ENCODE measurements at places on chromosomes 12 and 14. TPM values are rescaled to one million over a fixed set of nuclear protein-coding genes. Genes with fewer than 3 reads are reported as not detected.
A peak's percentile ranks its signal among the peaks of the same experiment; 100 is the strongest.

AKAP3 gene
- 3.3 TPM for total RNA-seq

DNA sequence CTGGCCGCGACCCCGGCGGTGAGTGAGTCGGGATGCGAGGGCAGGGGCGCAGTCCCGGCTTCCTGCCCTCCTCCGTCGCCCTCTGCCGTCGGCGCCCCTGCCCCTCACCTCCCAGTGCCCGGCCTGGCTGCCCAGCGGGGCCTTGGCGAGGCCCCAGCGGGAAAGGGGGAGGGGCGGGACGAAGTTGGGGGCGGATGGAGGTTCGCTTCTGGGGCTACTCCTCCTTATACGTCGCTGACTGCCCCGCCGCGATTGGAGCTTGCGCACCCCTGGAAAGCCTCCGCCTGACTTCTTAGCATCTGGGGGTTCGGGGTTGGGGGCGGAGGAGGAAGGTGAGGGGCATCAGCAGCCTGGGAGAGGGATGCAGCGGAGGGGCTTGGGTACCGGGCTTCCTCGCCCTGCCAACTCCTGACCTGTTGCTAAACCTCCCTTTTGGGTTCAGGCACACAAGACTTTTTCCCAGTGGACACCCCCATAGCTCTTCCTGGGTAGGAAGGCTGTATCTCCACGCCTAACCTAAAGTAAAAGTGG, 406 bp downstream of the TMEM263 start:
- H3K4me1 ChIP-seq = peaks cover 23% of the 10 kb centered on the region
- peak overlapping the region; percentile 97 for H3K4me3 ChIP-seq
- no peaks in the 10 kb centered on the region for H3K36me3 ChIP-seq
- peak overlapping the region; percentile 98 for H3K27ac ChIP-seq
- no peaks in the 10 kb centered on the region for H3K27me3 ChIP-seq
- DNase-seq = peak; percentile 6

GRCh38 chr12:3086729-3087323, 9.6 kb downstream of the TSPAN9 start:
- no peaks in the 10 kb centered on the region for H3K27me3 ChIP-seq
- H3K36me3 ChIP-seq = peaks cover 3% of the 10 kb centered on the region
- H3K27ac ChIP-seq = no peak overlapping the region

DNA sequence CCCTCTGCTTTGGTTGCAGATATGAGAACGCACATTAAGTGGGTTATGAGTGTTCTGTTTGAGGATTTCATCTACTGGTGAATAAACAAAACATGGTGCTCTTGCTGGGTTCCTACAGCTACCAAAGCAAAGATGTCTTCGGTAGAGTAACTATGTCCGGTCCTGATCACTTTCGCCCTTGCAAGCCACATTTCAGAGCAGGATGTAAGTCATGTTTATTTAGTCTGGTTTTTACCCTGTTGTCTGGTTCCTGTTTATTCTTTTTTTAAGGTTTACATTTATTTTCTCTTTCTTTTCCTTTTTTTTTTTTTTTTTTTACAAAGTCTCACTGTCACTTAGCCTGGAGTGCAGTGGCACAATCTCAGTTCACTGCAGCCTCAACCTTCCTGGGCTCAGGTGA, 99.2 kb downstream of the VEZT start:
- no peaks in the 10 kb centered on the region for H3K27me3 ChIP-seq
- no peak overlapping the region for H3K27ac ChIP-seq
- no peak overlapping the region for H3K4me3 ChIP-seq
- DNase-seq = no peak
- no peaks in the 10 kb centered on the region for H3K36me3 ChIP-seq
- no peaks in the 10 kb centered on the region for H3K4me1 ChIP-seq

DNA sequence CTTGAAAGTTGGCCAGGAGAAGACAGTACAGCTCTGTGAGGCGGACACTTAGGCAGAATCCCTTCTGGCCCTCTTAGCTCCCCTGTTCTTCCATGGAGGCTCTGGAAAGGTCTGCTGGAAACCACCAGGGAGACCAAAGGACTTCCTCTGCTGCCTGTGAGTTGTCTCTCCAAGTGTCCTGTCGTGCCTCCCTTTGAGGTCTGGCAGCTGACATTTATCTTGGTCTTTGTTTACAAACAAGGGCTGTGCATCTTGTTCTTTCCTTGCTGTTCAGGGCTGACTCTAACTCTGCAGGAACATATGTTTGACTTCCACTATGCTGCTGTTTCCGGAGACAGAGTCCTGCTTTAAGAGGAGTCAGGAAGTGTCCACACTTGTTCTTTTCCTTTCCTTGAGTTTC, 159.9 kb upstream of the FRMD6 start:
- H3K27me3 ChIP-seq = no peaks in the 10 kb centered on the region
- no peaks in the 10 kb centered on the region for H3K4me1 ChIP-seq
- no peaks in the 10 kb centered on the region for H3K36me3 ChIP-seq
- DNase-seq = no peak
- no peak overlapping the region for H3K27ac ChIP-seq

- H3K27me3 ChIP-seq = no peaks in the 10 kb centered on the region
- DNase-seq = no peak
Observed at GRCh38 chr14:76666746-76667145, 94.5 kb upstream of the VASH1 start.

GRCh38 chr14:94461526-94462218, 9.1 kb upstream of the SERPINA11 start:
- H3K36me3 ChIP-seq = no peaks in the 10 kb centered on the region
- no peaks in the 10 kb centered on the region for H3K27me3 ChIP-seq
- no peak overlapping the region for H3K27ac ChIP-seq
- H3K4me3 ChIP-seq = no peak overlapping the region

GRCh38 chr12:46303039-46303666, 34.3 kb upstream of the SLC38A1 start:
- H3K4me1 ChIP-seq = no peaks in the 10 kb centered on the region
- DNase-seq = no peak
- H3K27me3 ChIP-seq = no peaks in the 10 kb centered on the region

DNA sequence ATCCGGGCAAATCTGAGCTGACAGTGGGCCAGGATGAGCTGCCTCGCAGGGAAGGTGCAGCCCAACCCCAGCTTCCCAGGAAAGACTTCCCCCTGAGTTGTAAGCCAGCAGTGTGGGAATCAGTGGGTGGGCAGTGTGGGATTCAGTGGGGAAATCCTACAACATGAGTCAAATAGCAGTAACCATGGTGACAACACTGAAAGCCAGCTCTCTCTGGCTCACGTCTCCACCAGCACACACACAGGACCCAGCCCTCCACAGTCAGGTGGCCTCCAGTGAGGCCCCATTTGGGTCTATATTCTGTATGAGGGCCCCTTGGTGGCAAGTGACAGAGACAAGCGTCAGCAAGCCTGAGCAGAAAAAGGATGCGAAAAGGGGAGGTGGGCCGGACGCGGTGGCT, 6.0 kb upstream of the LGALS3 start:
- no peak overlapping the region for H3K27ac ChIP-seq
- no peak overlapping the region for H3K4me3 ChIP-seq
- H3K36me3 ChIP-seq = no peaks in the 10 kb centered on the region

DNA sequence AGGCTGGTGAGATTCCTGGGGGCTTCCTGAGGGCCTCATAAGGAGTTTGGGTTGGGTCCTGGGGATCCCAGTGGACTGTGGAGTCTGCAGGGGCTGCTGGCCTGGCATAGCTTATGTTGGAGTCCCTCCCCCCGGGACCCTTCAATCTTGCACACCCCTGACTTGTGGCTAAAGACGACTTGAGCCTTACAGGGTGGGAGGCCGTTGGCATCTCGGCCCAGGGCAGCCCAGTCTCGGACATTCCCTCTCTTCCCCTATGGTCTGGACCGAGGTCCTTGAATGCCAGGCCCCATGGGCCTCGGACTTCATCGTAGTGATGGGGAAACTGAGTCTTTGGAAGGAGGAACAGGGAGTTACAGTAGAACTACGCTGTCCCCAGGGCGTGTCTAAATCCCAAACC, 12.5 kb downstream of the RTL1 start:
- no peaks in the 10 kb centered on the region for H3K4me1 ChIP-seq
- H3K27ac ChIP-seq = no peak overlapping the region
- no peak for DNase-seq
- H3K27me3 ChIP-seq = no peaks in the 10 kb centered on the region
- H3K4me3 ChIP-seq = no peak overlapping the region

DNA sequence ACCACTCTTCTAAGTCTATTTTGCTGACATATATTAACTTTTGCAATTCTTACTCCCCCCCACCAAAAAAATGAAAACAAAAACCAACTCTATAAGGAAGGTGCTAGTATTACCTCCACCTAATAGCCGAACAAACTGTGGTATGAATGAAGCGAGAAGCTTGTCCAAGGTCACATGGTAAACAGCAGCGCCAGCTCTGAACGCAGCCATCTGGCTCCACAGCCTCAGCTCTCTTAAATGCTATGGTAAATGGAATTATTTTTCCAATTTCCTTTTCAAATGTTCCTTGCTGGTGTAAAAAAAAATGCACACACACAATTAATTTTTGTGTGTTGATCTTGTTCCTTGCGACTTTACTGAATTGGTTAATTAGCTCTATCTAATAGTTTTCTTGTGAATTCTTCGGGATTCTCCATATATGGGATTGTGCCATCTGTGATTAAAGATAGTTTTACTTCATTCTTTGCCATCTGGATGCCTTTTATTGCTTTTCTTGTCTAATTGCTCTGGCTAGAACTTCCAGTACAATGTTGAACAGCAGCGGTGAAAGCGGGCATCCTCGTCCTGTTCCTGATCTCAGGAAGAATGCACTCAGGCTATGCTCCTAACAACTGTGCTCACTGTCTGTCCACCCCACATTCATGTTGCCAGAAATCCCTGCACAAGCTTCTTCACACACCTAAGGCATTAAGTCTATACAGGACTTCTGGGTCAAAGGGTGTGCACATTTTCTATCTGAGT, 10.7 kb upstream of the C12orf76 start:
- no peak for DNase-seq
- no peaks in the 10 kb centered on the region for H3K27me3 ChIP-seq
- H3K4me1 ChIP-seq = no peaks in the 10 kb centered on the region
- no peaks in the 10 kb centered on the region for H3K36me3 ChIP-seq
- no peak overlapping the region for H3K4me3 ChIP-seq

DNA sequence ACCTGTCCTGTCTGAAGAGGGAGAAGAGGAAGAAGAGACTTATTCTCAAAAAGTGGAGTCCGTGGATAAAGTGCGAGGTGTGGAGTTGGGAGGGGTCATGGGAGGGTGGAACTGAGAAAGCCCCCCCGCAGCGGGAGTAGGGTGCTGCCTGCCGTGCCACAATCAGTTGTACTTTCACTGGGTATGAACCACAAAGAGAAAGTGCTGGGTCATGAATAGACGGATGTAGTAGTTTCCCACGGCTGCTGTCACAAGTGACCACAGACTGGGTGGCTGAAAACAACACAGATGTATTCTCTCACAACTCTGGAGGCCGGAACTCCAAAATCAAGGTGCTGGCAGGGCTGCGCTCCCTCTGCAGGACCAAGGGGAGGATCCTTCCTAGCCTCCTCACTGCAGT, 5.5 kb downstream of the DNAH10 start:
- H3K27me3 ChIP-seq = no peaks in the 10 kb centered on the region
- no peaks in the 10 kb centered on the region for H3K36me3 ChIP-seq
- DNase-seq = no peak
- H3K27ac ChIP-seq = no peak overlapping the region
- H3K4me1 ChIP-seq = no peaks in the 10 kb centered on the region
- no peak overlapping the region for H3K4me3 ChIP-seq

DNA sequence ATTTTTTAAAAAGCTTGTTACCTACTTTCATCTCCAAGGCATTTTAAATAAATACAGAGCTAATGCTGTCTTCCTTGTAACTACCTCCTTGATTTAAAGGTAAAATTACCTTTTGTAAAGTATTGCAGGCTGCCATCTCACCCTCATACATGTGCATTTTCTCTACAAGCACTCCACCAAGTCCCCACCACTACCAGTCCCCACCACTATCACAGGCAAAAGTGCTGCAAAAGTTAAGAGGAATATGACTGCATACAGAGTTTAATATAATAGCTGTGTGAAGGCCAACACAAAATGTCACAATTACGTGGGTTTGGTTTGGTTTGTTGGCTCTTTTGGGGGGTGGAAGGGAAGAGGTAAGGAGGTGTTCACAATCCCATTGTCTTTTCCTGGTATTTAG, 9.6 kb downstream of the SIX1 start:
- no peak overlapping the region for H3K27ac ChIP-seq
- no peaks in the 10 kb centered on the region for H3K36me3 ChIP-seq
- H3K4me3 ChIP-seq = no peak overlapping the region
- DNase-seq = no peak
- H3K4me1 ChIP-seq = peaks cover 23% of the 10 kb centered on the region

ZNF891 gene
- total RNA-seq = 4.3 TPM

DNA sequence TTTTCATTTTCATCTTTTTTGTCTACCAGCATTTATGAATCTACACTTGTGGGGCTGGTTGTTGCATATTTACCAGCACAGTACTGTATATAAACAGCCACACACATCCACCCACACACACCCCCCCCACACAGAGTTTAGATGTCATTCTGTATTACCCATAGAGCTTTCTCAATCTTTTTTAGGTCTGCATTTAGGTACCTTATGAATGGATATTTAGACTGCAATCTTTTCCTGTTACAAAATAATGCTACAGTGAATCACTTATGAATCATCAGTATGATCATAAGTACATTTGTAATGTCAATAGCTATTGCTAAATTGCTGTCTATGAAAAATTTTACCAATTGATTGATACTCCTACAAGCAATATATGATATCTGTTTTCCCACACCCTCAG, 67.3 kb upstream of the STK38L start:
- no peaks in the 10 kb centered on the region for H3K36me3 ChIP-seq
- H3K27me3 ChIP-seq = no peaks in the 10 kb centered on the region
- peak overlapping the region; percentile 38 for H3K27ac ChIP-seq
- no peak for DNase-seq
- peaks cover 52% of the 10 kb centered on the region for H3K4me1 ChIP-seq

ZNF740 gene
- total RNA-seq = 28.4 TPM

IAPP gene
- total RNA-seq = not detected

SPIC gene
- total RNA-seq = not detected

GRCh38 chr12:43109631-43110345, 442.2 kb downstream of the ADAMTS20 start:
- no peak for DNase-seq
- no peaks in the 10 kb centered on the region for H3K36me3 ChIP-seq
- H3K27me3 ChIP-seq = no peaks in the 10 kb centered on the region
- H3K4me1 ChIP-seq = no peaks in the 10 kb centered on the region
- H3K27ac ChIP-seq = no peak overlapping the region

GRCh38 chr12:23552417-23552816, 397.1 kb downstream of the SOX5 start:
- no peaks in the 10 kb centered on the region for H3K27me3 ChIP-seq
- H3K27ac ChIP-seq = no peak overlapping the region
- DNase-seq = no peak
- H3K36me3 ChIP-seq = no peaks in the 10 kb centered on the region
- H3K4me3 ChIP-seq = no peak overlapping the region

GRCh38 chr12:78439666-78440065, 424.9 kb upstream of the SYT1 start:
- H3K36me3 ChIP-seq = no peaks in the 10 kb centered on the region
- H3K27ac ChIP-seq = no peak overlapping the region

- H3K4me3 ChIP-seq = no peak overlapping the region
- H3K4me1 ChIP-seq = peaks cover 3% of the 10 kb centered on the region
- no peak for DNase-seq
Observed at GRCh38 chr14:77119851-77120250, 21.7 kb downstream of the ZDHHC22 start.

TSPAN8 gene
- total RNA-seq = 12.8 TPM

ASCL1 gene
- not detected for total RNA-seq

RASSF9 gene
- 2.4 TPM for total RNA-seq

- no peaks in the 10 kb centered on the region for H3K27me3 ChIP-seq
- H3K27ac ChIP-seq = peak overlapping the region; percentile 98
- peaks cover 26% of the 10 kb centered on the region for H3K4me1 ChIP-seq
- DNase-seq = peak; percentile 93
- H3K4me3 ChIP-seq = peak overlapping the region; percentile 30
Observed at GRCh38 chr12:6345319-6346091, 3.6 kb upstream of the TNFRSF1A start.

GPR84 gene
- total RNA-seq = 2.3 TPM
